ENCODE measurements at places on chromosomes 1 and 21.
A peak's percentile ranks its signal among the peaks of the same experiment; 100 is the strongest.

DNA sequence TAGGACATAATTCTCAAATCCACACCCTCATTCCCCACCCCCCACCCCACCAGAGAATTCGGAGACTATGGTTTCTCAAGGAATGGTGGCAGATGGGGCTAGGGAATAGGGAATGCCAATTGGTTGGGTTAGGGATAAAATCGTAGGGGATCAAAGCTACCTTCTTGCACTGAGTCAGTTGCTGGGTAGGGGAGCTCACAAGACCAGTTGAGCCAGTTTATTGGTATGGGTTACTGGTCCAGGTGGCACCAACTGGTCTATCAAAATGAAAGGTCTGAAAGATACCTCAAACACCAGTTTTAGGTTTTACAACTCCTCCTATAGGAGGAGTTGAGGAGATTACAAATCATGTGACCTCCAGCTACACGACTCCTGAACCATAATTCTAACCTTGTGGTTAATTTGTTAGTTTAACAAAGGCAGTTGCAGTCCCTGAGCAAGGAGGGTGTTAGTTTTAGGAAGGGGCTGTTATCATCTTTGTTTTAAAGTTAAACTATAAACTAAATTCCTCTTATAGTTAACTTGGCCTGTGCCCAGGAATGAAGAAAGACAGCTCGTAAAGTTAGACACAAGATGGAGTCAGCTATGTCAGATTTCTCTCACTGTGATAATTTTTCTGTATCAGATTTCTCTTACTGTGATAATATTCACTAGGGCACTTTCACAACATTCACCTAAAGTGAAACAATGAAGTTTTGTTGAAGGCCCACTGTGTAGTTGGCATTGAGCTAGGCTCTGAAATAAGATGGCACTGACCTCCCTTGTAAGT, 2.5 kb downstream of the SHISAL2A start:
- no peak for DNase-seq

- no peak for DNase-seq
Measured at GRCh38 chr1:155984341-155984740, 6.0 kb upstream of the ARHGEF2 start.

GRCh38 chr1:162631546-162632191, 595 bp upstream of the DDR2 start:
- DNase-seq, result no peak

DNA sequence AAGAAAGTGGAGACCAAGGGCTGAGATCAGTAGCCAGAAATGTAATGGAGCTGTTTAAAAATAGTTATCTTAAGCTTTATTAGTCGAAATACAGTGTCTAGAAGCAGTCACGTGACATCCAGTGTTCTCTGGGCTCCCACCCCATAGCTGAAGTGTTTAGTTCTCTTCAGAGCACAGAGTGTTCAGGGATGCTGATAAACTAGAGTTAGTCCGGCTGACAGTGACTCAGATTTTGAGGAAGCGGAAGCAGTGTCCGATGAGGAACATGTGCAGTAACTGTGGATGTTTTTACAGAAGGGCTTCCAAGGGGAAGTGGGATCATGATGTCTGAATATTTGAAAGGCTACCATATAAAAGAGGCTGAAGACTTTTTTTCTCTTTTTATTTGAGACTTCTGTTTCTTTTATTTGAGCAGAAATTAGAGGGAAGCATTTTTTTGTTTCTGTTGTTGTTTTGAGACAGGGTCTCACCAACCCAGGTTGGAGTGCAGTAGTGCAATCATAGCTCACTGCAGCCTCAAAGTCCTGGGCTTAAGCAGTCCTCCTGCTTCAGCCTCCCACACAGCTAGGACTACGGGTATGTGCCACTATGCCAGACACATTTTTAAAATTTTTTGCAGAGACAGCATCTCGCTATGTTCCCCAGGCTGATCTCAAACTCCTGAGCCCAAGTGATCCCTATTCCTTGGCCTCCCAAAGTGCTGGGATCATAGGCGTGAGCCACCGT, 124.2 kb downstream of the GALNT2 start:
- no peak for DNase-seq

DNA sequence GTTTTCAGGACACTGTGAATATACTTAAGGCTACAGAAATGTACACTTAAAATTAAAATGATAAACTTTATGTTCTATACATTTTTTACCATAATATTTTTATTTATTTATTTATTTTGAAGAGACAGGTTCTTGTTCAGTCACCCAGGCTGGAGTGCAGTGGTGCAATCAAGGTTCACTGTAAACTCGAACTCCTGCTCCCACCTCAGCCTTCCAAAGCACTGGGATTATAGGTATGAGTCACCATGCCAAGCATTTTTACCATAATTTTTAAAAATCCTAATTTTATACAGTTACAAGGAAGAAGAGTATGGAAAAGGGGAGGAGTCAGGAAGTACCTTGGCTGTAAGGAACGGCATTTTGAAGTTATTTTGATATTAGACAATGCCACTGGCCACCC, 23.6 kb upstream of the ANGPTL3 start:
- DNase-seq, result no peak

- DNase-seq, result peak; percentile 22
Measured at GRCh38 chr1:24536391-24536840, 19.5 kb upstream of the NCMAP start.

- no peak for DNase-seq
Measured at GRCh38 chr1:51433269-51433971, 85.6 kb downstream of the EPS15 start.

- no peak for DNase-seq
Measured at GRCh38 chr1:85559890-85560289, 20.7 kb upstream of the CCN1 start.

DNA sequence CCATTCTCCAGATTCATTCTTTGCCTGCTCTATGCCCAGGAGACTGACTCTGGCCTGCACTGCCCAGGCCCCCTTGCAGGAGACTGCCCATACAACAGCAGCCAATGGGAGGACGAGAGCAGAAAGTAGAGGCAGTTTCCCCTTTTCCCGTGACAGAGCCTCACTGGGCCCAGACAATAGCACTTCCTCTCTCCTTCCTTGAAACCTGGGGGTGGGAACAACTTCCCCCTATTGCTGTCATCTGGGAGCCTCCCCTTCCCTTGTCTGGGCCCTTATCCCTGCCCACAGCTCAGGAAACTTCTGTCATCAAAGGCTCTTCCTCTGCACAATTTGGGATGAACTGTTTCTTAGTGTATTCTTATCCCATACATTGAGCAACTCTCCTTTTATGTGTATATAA, 60.8 kb upstream of the KCNJ15 start:
- DNase-seq, result no peak

GRCh38 chr1:173356191-173356762, 120.9 kb upstream of the PRDX6 start:
- no peak for DNase-seq

DNA sequence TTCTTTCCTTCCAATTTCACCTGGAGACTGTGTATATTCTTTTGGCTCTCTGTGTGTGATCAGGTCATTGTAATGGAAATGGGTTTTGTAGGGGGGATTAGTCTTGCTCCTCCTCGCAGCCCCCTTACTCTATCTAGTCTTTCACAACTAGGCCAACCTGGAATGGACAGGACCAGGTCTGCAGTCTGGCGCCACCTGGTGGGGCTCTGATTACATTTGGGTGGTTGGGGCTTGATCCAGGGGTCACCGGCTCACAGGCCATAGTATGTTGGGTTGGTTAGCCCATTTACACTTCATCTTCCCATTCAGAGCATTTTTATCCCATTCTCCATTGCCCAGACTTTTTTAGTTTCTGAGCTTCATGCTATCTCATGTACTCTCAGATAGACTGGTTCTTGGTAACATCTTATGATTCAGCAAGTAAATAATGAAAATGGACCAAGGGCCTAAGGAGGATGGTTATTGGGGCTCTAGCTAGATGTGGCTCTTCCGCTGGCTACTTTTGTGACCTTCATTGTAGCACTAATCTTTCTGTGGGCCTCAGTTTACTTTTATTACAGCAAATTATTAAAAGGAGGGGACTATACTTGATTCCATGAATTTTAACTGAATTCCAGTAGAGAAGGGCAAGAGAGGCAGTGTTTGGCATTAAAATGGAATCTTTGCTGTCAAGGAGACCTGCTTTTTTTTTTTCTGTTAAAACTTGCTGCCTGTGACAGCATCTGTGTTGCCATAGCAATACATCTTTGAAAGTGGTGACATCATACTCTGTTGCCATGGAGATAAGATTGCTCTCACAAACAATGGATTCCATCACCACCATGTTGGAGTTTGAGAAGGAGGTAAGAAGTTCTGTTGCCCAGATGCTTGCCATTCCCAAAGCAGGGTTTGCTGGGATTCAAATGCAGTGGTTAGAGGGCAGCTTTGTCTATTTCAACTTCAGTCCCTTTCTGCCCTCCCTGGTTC, 150.1 kb downstream of the PLXNA2 start:
- peak; percentile 18 for DNase-seq

- no peak for DNase-seq
Measured at GRCh38 chr1:4734219-4734618, 79.8 kb downstream of the AJAP1 start.

GRCh38 chr1:16631248-16632043, 18.1 kb upstream of the NBPF1 start:
- DNase-seq, result no peak

DNA sequence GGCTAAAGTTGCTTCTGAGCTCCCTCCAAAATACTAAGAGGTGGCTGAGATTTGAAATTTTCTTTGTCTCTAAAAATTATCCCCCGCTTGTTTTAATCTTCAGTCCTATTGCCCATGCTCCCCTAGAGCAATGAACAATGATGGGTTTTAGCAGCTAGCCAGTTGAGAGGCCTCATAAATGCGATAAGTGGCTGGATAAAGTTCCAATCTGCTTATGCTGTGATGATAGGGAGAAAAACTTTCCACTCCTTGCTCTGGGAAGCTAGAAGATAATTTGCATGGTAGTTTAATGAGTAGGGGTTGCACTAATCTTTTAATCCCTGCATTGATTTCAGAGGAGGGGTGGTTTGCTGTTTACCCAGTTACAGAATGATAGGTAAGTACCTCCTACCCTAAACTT, 9.6 kb upstream of the PRPF3 start:
- no peak for DNase-seq

GRCh38 chr1:84642774-84643173, 47.5 kb downstream of the SSX2IP start:
- no peak for DNase-seq

GRCh38 chr1:3505161-3505560, 50.7 kb downstream of the ARHGEF16 start:
- no peak for DNase-seq

DNA sequence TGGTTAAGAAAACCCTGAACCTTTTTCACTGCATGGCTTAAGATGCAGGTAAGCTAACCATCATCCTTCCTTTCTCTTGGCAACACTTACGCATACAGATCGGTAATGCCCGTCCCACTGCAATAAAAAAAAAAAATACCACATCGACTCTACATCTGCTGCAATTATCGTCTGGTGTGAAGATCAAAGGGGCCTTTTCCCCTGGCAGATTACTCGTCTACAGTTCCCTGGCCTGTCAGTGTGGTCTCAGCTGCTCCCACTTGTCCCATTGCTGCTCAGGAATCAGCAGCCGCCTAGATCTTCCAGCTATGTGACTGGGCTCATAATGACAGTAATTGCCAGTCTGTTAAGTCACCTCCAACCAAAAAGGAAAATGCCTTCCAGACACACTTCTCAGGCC, 133.1 kb downstream of the SETD4 start:
- DNase-seq, result no peak

- DNase-seq, result no peak
Measured at GRCh38 chr1:12405325-12406210, 175.7 kb downstream of the VPS13D start.

GRCh38 chr1:87051965-87052364, 137.5 kb downstream of the HS2ST1 start:
- no peak for DNase-seq

GRCh38 chr1:95660736-95661135, 426.7 kb downstream of the RWDD3 start:
- DNase-seq, result no peak

DNA sequence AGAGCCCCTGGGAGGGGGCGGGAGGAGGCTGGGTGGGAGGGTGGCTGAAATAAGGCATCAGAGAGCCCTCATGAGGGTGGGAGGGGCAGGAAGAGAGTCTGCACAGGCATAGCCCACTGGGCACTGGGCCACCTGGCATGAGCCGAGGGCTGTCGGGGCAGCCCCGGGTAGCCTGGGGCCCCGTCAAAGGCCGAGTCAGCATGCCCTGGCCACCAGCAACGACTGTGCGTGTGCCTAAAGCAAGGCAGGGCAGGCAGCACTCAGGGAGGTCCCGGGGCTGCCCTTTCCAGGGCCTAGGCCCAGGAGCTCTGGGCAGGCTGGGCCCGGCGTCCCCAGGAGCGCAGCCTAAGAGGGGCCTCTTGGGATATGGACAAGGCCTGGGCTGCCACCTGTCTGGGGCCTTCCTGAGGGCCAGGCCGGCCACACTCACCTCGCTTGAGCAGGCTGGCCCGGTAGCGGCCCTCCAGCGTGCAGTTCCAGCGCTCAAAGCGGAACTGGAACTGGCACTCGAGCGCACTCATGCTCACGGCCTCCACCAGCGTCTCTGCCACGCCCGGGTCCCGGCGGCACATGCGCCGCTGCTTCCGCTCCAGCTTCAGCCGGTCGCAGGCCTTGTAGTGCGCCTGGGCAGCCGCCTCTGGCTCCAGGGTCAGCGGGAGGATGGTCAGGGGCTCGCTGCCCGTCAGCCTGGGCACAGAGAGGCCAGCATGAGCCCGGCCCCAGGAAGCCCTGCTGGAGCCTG, 22.7 kb downstream of the WNT9A start:
- no peak for DNase-seq

GRCh38 chr1:179023946-179024650, 1.6 kb upstream of the FAM20B start:
- DNase-seq, result no peak

- DNase-seq, result no peak
Measured at GRCh38 chr1:5701642-5702041, 290.6 kb downstream of the NPHP4 start.

DNA sequence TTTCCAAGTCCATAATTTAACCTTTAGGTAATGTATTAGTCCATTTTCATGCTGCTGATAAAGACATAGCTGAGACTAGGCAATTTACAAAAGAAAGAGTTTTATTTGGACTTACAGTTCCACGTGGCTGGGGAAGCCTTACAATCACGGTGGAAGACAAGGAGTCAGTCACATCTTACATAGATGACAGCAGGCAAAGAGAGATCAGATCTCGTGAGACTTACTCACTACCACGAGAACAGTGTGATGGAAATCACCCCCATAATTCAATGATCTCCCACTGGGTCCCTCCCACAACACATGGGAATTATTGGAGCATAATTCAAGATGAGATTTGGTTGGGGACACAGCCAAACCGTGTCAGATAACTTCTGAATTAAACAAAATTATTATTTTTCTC, 44.0 kb downstream of the CNIH3 start:
- DNase-seq, result no peak

DNA sequence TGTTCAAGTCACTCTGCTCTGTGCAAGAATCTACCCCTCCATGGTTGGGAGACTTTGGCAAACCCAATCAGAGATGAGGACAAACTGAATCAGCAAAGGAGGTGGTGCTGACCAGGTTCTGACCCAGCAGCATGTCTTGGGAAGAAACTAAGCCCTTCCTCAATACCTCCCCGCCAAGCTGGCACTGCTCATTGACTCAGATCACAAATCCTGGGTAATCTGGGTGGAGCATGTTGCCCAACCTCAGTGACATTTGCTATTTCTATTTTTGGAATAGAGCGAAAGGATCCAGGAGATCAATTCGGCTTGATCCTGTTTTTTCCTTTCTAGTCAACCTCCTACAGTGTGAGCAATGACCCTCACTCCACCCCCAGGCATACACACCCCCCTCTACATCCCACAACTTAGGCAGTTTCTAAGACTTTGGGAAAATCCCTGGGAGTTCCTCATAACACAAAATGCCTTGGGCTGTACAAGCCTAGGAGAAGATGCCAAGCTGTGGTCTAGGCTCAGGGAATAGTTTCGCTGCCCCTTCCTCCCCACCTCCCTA, 166.8 kb upstream of the KCNJ6 start:
- no peak for DNase-seq

GRCh38 chr1:10788592-10789006, 7.8 kb downstream of the CASZ1 start:
- no peak for DNase-seq

All from kidney glomerular epithelial cell (primary cell).